ENCODE measurements at places on chromosomes 16 and 17. TPM values are rescaled to one million over a fixed set of nuclear protein-coding genes. Genes with fewer than 3 reads are reported as not detected.
A peak's percentile ranks its signal among the peaks of the same experiment; 100 is the strongest.

Gene MT4
- not detected for total RNA-seq

Gene TBC1D3K
- not detected for total RNA-seq

Gene KCTD2
- 18.6 TPM for total RNA-seq

Gene HS3ST6
- not detected for total RNA-seq

Gene APOBR
- total RNA-seq = 2.7 TPM

Gene MEIOB
- 0.54 TPM for total RNA-seq

- no peak for DNase-seq
These were observed 878 bp downstream of the KRT10 start for GRCh38 chr17:40821536-40821935.

GRCh38 chr17:9023392-9024218 lies 2.3 kb downstream of the NTN1 start:
- no peak for DNase-seq

DNA sequence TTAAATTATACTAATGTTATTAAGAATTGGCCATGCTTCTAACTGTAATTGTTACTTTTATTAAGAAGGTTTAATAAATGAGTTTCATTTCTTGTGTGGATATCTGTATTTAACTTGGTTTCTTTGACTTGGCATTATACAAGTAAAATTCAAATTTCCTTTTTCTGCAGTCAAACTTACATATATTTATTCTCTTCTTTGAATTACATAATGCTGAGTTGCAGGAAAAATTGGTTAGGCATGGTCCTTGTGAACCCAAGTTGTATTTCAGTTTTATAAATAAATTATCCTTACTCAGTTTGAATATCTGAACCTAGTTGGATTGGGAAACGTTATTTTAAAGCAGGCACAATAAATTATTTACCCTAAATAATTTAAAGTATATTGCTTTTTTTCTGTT lies 54.8 kb downstream of the NLK start:
- DNase-seq = no peak

DNA sequence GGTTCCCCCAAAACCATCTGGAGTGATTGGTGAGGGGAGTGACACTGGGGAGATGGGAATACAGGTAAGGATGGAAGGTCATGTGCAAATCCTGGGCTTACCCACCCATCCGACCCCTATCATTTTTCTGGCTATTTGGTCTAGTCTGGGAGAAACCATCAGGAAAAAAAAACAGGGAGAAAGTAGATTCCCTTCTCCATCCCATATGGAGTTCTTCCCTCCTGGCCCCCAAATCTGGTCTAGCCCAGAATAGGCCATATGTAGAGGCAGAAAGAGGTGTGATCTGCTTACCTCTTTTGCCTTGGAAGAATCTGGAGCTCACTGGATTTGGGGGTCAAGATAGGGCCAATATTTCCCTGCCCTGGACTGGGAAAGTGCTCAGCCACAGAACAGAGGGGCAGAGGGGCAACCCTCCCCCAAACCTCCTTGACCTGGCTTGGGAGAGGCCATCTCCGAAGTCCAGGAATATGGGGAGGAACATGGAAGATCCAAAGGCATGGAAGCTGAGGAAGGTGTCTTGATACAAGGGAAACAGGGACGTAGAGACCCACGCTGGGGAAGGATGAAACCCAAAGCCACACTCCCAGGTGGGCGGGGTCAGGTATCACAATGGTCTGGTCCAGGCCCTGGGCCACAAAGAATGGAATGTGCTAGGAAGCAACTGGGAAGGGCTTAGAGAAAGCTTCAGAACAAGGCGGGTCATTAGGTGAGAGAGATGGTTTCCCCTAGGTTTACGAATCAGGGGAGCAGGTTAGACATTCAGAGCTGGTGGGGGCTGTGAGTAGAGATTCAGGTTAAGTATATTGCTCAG lies 16.2 kb downstream of the CHRNB1 start:
- no peak for DNase-seq

DNA sequence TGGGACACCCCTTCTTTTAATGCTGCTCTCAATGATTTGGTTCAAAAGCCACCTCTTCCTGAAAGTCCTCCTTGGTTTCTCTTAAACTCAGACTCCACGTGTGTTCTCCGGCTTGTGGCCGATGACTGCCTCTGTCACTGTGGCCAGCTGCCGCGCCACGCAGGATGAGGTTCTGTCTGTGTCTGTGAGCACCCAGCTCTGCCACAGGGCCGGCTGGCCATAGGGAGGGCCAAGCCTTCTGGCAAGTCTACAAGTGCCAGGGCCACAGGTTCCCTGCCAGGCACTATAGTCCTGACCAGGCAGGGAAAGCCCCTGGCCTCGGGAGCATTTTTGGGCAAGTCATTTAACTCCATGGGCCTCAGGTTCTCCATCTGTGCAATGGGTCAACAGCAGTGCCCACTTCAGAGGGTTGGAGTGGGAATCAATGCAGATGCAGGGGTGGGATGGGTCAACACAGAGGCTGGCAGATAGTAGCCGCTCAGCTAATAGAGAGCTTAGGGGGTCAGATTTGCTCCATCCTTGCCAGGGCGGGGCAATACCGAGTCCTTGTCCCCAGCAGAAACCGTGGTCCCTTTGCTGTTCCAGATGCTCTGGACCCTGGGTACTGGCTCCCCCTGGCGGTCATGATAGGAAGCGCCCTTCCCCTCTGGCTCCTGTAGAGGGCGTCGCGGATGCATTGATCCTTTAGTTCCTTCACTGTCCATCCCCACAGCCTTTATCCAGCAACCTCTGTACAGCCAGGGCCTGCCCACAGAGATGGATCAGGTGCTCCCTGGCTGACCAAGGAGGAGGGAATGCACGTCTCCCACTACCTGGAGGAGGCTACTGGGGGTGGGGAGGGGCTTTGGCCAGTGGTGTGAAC lies 19.3 kb upstream of the ADGRG3 start:
- DNase-seq = peak; percentile 60

DNA sequence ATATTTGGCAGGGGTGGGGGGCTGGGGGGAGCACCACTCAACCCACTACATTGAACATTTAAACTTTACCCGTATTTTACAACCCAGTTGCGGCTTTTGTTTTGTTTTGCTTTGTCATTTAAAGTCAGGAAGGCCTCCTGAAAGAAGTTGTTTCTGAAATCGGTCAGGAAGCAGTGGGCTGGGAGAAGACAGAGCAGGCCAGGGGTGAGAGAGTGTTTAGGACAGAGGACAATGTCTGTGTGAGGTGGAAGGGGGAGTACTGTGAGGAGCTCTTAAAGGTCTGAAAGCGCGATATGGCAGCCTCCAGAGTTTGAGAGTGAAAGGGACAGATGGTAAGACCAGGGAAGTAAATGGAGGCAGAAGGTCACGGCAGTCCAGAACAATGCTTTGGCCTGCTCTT lies 6.1 kb upstream of the WFIKKN2 start:
- DNase-seq = no peak

DNA sequence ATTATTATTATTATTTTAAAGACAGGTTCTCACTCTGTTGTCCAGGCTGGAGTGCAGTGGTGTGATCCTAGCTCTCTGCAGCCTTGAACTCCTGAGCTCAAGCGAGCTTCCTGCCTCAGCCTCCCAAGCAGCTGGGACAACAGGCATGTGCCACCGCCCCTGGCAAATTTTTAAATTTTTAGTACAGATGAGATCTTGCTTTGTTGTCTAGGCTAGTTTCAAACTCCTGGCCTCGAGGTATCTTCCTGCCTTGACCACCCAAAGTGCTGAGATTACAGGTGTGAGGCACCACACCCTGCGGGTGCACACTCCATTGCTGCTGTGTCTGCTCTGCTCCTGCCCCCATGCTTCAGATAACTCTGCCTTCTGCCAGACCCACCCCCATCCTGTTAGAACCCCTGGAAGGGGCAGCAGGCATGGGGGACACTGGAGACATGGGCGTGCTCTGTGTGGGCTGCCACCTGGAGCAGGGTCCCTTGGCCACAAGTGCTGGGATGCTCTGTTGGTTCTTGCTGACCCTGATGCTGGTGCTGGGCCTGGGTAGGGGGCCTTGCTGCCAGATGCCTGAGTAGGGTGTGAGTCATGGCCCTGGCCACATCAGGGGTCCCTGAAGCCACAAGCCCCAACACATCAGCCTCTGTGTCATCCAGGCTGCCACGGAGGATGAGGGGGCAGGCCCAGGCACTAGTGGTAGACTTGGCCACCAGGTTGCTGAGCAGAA lies 2.6 kb downstream of the GGT6 start:
- DNase-seq = no peak

DNA sequence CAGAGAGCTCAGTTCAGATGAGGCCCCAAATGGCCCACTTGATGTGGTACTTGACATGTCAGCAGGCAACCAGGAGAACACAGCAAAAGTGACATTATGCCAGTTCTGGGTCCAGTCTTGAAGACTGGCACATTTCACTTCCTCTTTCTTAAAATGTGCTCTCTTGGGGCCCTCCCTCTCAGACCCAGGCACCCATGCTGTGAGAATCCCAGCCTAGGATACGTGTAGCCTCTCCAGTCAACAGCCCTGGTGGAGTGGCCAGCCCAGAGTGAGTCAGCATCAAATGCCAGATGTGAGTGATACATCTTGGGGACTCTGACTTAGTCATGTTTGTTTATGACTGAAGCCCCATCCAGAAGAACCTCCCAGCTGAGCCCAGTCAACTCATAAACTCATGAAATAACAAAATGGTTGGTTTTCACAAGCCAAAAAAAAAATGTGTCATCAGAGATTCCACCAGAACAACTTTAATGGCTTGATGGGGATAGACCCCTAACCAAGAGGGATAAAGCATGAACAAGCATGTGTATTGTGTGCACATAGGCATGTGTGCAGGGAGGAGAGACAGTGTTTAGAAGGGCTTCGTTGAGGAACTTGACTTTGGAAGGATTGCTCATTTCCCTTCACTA lies 82.5 kb upstream of the TNRC6C start:
- DNase-seq = peak; percentile 26

DNA sequence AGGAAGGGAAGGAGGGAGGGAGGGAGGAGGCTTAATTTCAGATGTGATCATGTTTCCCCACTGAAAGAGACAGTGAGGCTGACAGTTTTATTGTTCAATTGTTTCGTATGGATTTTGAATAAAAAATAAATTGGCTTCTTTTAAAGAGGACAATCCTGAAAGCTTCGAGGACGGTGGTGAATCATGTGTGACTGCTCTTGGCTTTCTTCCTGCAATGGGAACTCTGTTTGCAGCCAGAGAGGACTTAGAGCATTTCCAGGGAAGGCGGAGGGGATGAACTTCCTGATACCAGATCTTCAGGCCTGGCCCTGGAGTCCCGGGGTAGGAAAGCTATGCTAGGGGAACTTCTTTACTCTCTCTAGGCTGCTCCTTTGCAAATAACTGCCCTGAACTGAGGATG lies 72.8 kb upstream of the C16orf82 start:
- DNase-seq = no peak

- no peak for DNase-seq
These were observed 2.8 kb downstream of the RAB40C start for GRCh38 chr16:592518-593306.

DNA sequence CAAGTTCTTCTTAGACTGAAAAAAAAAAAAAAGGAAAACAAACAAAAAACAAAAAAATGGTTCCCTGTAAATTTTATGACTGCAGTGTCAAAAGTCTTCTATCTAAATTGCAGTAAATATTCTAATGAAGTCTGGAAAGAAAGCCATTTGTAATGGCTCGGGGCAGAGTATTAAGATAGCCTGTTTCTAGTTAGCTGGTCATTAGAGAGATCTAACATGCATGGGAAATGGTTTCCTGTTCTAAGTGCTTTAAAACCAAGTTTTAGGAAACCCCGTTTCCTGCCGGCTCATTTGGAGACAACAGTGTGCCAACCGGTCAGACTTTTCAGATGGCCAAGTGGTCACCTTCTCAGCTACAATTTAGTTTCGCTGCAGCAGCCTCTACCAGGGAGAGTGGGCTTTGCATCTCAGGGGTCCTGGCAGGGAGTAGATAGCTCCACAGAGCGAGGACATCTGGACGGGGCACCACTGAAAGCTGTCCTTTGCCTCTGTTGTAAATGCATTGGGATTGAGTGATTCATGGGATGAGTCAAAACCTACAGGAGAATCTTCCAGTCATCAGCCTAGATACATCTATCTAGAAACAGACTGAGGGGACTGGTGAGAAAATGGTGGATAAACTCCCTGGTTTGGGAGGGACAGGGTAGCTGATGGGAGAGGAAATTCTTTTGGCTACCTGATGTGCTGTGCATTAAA lies 473.2 kb upstream of the SALL1 start:
- no peak for DNase-seq

DNA sequence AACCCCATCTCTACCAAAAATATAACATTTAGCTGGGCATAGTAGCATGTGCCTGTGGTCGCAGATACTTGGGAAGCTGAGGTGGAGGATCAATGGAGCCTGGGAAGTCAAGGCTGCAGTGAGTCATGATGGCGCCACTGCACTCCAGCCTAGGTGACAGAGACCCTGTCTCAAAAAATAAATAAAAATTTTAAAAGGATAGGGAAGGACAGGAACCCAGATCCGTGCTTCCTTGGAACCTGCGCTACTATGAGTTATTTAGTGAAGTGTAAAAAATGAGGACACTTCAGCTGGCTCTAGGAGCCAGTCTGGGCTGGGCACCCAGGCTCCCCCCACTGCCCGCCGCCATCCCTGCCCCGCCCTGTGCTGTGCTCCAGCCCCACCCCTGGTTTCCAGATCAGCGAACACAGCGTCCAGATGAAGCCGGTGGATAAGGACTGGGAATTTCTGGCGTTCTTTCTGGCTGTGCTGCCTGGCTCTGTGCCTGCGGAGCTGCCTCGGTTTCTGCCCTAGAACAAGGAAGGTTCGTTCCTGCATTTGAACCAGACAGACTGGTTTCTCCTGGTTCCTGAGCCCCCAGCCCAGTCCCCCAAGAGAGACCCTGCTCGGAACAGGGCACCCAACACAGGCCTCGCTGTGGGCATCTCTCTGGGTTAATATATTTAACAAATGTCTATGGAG lies 18.5 kb downstream of the PLLP start:
- no peak for DNase-seq
